Stimulated activated CD4-positive, alpha-beta T cell treated with anti-CD3 and anti-CD28 coated beads, Interleukin-4, amount 100 ng/mL, for 4 hours (primary cell): ENCODE measurements at places on chromosomes 2 and 18.

GRCh38 chr2:84899304-84900204 lies 5.9 kb upstream of the TMSB10 start:
- no peak for DNase-seq

- DNase-seq = no peak
Observed at GRCh38 chr2:29071032-29071975, 3.0 kb downstream of the PCARE start.

DNA sequence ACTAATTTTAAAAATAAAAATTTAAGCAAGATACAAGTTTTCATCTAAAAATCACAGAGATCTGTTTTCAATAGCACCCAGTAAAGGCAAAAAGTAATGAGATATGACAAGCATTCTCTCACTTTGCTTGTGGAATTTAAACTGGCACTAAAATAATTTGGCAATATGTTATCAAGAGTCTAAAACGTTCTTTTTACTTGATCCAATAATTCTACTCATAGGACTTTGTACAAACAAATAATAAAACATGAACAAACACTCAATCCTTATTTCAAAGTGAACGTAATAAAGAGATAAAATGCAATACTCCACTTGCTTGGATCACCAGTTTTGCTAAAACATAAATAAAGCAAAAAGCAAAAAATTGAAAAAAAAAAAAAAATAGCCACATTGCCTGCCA lies 30.4 kb downstream of the PIAS2 start:
- no peak for DNase-seq

DNA sequence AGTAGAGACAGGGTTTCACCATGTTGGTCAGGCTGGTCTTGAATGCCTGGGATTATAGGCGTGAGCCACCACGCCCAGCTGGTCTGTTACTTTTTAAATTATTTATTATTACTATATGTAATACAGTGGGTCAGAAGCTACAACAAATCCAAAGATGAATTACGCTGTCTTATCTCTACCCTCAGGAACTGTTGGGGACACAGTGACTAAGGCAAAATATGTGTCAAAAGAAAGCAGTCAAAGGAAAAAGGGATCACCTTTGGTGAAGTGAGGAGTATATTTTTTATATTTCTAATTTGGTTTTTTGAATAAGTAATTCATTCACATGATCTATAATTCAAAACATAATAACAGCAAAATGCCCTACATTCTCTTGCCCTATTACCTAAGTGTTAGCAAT lies 4.7 kb downstream of the CREB1 start:
- no peak for DNase-seq

DNA sequence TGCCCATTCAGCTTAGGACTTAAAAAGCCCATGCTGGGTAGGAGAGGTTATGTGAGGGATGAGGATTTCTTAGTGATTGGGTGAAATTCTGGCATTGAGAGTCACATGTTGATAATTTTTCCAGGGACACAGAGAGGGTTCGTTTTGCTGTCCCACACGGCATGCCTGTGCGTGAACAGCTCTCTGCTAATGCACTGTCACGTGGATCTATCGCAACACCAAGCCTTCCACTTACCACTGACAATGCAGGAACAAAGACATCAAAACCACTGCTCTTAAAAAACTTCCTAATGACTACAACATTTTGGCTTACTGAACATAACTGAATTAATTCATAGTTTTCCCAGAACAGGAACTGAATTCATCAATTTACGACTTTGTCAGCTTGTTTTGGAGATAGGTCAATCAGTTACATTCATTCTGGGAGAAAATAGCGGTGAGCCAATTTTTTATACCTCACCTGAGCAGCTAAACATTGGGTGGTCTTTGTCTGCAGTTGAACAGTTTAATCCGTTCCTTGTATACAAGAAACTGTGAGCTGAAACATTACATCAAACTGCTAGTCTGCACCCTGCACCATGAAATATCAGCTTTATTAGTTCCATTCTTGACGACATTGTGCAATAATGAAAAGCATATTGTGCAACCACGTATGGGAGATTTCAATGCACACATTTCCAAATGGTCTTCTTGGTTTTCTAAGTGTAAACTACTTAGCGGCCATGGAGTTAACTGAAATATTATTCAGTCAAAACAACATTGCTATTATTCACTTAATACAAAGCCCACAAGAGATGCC lies 127.1 kb downstream of the LPIN1 start:
- DNase-seq = no peak

DNA sequence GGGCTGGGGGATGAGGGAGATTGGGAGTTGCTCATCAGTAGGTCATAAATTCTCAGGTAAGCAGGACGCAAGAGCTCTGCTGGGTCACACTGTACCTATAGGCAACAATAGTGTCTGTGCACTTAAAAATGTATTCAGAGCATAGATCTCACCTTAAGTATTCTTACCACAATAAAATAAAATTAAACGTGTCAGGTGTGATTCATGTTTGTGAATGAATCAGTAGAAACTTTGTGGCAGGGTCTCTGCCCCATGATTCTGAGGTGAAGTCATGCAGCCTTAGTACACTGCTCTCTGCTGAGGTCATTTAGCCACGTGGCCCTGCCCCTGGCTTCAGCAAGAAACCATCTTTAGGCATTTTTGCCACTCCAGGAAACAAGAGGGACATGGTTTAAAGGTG lies 253.8 kb downstream of the FBXO15 start:
- no peak for DNase-seq

GRCh38 chr2:101983486-101983885 lies 8.3 kb upstream of the IL1R2 start:
- DNase-seq = no peak

GRCh38 chr2:50691513-50691912 lies 340.4 kb downstream of the NRXN1 start:
- DNase-seq = no peak

DNA sequence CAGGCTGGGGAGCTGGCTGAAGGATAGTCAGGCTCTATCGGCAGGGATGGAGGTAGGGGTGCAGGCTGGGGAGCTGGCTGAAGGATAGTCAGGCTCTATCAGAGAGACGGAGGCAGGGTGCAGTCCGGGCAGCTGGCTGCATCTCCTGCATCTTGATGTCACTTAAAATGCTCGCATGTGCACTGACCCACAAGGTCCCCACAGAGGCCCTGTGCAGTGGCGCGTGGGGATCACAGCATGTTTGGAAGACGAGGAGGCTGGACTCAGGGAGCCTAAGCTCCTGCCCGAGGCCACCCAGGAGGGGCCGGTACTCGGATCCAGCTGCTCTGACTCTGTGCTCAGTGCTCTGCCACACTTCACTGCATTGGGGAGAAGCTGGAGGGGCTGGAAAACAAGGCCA lies 189.0 kb upstream of the HDAC4 start:
- no peak for DNase-seq

DNA sequence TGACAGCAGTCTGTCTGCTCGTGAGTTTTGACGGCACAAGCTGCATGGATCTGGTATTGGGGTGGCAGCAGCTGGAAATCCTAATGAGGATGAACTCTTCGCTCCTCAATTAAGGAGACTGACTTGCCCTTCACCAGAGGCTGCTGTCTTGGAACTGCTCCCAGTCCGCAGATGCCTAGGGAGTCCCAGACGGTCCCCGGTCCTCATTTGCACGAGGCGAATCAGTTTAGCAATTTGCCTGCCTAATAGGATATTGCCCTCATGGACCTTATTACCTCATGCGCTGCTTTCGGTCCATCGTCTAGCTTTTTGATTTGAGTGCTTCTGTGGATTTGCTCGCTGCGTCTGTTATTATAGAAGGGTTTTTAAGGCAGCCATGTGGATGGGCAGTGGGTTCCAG lies 40.6 kb downstream of the ASAP2 start:
- no peak for DNase-seq

DNA sequence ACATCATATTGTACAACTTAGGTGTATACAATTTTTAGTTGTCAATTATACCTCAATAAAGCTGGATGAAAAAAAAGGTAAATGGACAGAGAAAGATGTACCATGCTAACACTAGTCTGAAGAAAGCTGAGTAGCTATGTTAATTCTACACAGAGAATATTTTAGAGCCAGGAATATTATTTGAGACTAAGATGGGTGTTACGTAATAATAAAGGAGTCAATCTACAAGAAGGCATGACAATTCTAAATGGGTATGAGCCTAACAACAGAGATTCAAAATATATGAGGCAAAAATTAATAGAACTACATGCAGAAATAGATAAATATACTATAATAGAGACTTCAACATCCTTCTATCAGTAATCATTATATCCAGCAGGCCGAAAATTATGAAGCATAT lies 69.1 kb downstream of the CCDC141 start:
- no peak for DNase-seq

- no peak for DNase-seq
Observed at GRCh38 chr2:239773228-239774141, 251.7 kb downstream of the NDUFA10 start.

GRCh38 chr2:228747483-228747882 lies 523.6 kb downstream of the PID1 start:
- no peak for DNase-seq

- no peak for DNase-seq
Observed at GRCh38 chr18:61572084-61572655, 238.9 kb downstream of the CDH20 start.

DNA sequence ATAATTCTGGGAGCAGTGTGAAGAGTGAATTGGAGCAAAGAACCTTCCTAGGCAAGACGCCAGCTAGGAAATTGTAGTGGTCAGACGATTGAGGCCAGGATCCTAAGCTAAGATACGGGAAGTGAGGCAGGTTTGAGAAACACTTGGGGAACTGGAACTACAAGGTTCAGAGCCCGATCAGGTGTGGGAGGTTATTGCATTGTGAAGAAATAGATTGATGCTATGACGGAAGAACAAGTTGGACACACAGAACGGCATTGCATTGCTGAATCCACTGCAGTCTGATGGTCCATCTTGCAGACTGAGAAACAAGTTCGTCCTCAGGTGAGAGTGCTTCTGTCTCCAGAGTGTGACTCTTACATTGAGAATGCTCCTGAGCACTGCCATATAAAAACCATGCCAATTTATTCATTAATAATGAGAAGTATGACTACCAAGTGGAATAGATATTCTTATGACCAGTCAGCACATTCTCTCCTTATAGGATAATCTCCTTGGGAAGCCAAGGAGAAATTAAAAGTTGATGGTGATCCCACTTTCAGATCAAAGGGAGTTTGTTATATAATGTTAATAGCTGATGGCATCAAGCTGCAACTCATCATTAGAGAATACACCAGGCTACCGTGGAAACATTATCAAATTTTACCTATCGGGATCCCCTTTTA lies 30.9 kb downstream of the ANTXR1 start:
- DNase-seq = no peak

- no peak for DNase-seq
Observed at GRCh38 chr2:227480528-227480927, 8.6 kb downstream of the AGFG1 start.

- no peak for DNase-seq
Observed at GRCh38 chr2:234081970-234082822, 31.7 kb downstream of the SPP2 start.

DNA sequence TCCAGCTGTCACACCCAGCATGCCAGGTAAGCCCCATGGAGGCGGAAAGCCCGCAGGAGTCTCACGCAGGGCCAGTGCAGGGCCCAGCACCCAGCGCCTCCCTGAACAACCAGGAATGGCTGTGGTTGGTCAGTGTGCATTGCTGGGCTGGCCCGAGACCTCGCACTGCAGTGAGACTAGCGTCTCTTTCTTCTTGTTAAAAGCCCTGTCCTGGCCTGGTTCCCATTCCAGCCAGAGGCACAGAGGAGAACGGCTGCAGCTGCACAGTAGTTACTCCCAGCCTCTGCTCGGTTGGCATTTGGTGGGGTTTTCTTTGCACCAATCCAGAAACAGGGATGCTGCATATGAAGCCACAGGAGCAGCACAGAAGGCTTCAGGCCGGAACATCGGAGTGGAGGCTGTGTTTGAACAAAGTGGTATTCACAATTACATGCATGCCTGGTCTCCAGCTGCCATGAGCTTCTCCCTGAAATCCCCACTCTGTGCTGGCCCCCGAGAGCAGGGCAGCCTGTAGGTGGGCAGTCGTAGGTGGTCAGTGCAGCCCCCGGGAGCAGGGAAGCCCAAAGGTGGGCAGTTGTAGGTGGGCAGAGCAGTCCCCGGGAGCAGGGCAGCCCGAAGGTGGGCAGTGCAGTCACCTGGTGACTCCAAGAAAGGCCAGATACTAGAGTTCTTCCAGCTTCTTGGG lies 163.7 kb upstream of the PXDN start:
- DNase-seq = no peak

- no peak for DNase-seq
Observed at GRCh38 chr18:47883771-47884413, 46.6 kb downstream of the SMAD2 start.

DNA sequence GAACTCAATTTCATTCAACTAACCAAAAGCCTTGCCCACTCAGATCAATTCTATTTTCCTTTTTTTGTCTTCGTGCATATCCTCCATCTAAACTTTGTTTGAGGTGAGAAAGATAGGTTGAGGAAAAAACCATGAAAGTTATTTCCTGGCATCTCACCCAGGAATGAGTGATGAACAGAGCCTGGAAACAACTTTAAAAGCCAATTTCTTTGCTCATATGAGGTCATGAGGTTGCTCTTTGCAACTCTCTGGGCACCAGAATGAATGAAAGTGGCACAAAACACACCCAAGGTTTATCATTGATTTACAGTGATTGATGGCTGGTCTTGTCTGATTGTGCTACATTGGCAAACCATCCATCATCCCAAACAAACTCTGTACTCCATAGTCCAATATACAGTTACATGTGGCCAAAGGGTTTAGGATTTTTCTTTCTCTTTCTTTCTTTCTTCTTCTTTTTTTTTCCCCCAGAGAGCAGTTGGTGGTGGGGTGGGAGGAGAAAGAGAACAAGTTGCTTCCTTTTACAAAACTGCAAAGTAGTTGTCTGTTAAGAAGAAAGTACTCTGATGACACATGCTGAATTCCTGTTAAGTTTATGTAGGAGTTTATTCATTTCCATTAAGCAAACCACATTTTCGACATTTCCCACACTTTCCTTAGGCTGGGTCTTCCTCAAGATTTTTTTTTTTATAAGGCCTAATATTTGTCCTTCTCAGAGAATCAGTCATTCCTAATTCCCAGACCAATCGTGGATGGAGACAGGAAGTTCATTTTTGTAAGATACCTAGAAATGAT lies 575.9 kb upstream of the ZEB2 start:
- no peak for DNase-seq

DNA sequence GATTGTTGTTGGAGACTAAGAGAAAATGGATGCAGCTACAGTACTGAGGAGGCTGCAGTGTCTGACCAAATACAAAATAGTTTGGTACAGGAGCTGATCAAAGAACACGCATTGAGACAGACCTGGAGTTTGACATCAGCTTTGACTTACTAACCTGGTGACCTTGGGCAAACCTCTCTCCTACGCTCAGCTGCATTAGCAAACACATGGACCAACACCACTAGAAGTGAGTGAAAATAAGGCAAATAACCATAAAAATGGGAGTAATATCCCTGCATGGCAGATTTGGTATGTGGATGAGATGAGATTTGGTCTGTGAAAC lies 126.5 kb downstream of the LPIN1 start:
- DNase-seq = no peak
